Type B pancreatic cell (in vitro differentiated cells): ENCODE measurements at places on chromosomes 13 and 19. TPM values are rescaled to one million over a fixed set of nuclear protein-coding genes. Genes with fewer than 3 reads are reported as not detected.

Gene KRTDAP
- 0.80 and 2.0 TPM in 2 replicates for total RNA-seq

Gene IQCN
- 7.8 and 10.2 TPM in 2 replicates for total RNA-seq

Gene CD37
- not detected in 2 replicates for total RNA-seq

DNA sequence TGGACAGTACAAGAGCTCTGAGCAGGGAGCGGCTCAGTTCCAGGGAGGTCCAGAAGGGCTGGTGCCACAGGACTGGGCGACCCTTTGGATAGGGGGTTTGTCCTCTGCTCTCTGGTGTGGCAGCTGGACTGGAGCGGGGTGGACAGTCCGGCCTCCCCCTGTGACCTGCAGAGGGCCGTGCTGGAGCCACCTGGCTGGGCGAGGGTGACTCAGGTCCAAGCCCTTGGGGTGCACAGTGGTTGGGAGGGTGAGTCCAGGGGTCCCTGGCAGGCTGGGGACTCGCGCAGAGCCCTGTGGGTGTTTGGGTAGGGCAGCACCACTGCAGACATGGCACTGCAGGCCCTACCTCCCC lies 7.2 kb downstream of the SSBP4 start:
- H3K27me3 ChIP-seq: no peaks in the 10 kb centered on the region
- no peak overlapping the region for H3K27ac ChIP-seq
- H3K36me3 ChIP-seq: no peaks in the 10 kb centered on the region
- no peak for DNase-seq
- H3K4me3 ChIP-seq: no peak overlapping the region
- peaks cover 29% of the 10 kb centered on the region for H3K4me1 ChIP-seq

- H3K27ac ChIP-seq: no peak overlapping the region
- no peaks in the 10 kb centered on the region for H3K36me3 ChIP-seq
- H3K4me1 ChIP-seq: no peaks in the 10 kb centered on the region
- no peak for DNase-seq
Observed at GRCh38 chr19:28632371-28633080, 580.4 kb downstream of the UQCRFS1 start.

DNA sequence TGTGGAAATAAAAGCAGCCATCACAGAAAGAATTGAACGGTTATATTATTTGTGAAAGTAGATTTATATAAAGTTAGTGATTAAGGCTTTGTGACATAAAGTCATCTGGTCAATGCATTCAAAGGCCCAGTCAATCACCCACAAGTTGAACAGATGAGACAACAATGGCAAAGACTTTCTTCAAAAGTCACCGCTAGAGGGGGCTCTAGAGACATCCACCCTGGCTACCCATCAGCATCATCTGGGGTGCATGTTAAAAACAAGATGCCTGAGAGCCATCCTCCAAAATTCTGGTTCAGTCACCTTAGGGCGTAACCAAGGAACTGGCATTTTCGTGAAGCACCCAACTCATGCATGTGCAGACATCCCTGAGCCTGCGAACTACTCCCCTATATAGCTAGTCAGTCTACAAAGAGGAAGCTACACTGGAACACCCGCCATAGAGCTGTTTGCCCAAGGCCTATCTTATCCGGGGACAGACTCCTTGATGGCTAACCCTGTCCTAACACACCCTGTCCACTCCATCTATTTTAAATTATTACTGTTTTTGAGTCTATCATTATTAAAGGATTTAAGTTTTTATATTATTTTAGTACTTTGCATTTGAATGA lies 970.5 kb downstream of the UQCRFS1 start:
- DNase-seq: peak; percentile 40
- H3K27ac ChIP-seq: no peak overlapping the region
- peaks cover 5% of the 10 kb centered on the region for H3K4me1 ChIP-seq
- H3K4me3 ChIP-seq: no peak overlapping the region
- H3K36me3 ChIP-seq: no peaks in the 10 kb centered on the region
- H3K27me3 ChIP-seq: peaks cover 24% of the 10 kb centered on the region

DNA sequence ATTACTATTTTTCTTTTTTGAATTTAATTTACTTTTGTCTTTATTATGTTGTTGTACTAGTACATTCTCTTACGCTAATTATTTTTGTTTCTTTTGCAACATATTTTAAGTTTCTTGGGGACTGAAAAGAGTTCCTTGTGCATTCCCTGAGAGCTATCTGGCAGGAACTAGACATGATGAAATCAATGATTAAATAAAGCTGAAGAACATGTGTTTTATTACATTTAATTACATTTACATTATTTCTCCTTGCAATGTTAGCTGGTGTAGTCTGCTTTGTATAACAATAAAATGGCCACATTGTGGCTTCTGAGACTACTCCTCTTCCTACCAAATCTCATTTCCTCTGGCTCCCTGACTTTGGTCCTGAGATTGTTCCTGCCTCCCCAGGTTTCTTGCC lies 244.9 kb downstream of the NDFIP2 start:
- no peak for DNase-seq
- H3K27me3 ChIP-seq: no peaks in the 10 kb centered on the region
- no peak overlapping the region for H3K27ac ChIP-seq
- peaks cover 18% of the 10 kb centered on the region for H3K4me1 ChIP-seq
- H3K4me3 ChIP-seq: no peak overlapping the region
- H3K36me3 ChIP-seq: peaks cover 4% of the 10 kb centered on the region

DNA sequence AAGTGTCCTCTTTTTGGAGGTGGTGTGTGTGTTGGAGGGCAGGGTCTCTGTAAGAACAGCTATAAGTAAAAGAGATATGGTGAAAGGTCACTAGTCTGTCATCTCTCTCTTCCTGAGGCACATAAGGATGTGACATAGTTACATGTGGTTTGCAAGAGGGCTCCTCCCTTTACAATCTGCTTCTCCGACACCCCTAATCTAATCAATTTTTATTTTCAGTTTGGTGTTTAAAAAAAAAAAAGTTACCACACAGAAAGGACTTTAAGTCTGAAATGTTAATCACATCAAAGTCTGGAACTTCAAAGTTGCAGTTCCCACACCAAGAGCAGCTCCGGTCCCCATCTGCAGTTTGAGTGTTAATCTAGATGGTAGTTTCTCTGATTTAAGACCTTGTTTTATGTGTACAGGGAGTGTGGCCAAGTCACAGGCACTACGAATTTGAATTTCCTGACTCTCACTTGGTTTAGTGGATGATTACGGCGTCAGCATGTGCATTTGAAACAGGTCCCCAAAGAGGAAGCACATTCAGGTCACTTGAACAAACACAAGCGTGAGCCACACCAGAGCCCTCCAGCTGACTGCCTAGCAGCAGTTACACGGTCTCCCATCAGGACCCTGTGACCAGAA lies 53.1 kb downstream of the FOXO1 start:
- no peak for DNase-seq
- peaks cover 29% of the 10 kb centered on the region for H3K4me1 ChIP-seq
- no peak overlapping the region for H3K4me3 ChIP-seq
- peak overlapping the region; percentile 20 for H3K27ac ChIP-seq

GRCh38 chr19:15294561-15294990 lies 37.8 kb downstream of the BRD4 start:
- no peaks in the 10 kb centered on the region for H3K27me3 ChIP-seq
- H3K36me3 ChIP-seq: peaks cover 15% of the 10 kb centered on the region
- no peak overlapping the region for H3K27ac ChIP-seq
- peaks cover 75% of the 10 kb centered on the region for H3K4me1 ChIP-seq
